ENCODE measurements at places on chromosomes 5 and 9.

DNA sequence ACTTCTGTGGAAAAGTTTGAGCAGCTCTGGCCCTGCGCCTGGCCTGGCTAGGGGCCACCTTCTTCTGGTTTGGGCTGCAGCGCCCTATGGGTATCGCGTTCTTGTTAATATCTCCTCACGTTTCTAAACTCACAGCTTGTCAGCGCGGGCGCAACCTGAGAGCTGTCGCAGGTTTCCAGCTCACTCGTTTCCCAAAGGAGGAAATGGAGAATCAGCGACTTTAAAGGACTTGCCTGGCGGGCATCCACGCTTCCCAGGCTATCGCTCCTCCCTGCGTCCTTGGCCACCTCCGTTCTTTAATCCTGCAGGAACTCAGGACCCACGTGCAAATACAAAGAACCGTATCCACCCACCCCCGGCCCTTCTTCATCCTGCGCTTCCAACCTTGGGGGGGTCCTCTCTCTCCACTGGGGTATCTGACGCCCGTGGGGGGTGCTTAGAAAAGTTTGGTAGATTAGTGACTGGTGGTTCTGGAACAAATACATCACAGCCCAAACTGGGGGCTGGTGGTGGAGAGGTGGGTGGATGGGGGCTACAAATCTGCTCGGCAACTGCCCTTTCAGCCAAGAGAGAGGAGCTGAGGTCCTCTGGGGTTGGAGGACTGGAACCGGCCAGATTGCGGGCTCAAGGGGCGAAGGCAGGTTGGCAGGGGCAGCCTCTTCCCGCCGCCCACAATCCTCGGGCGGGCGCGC is 578 bp upstream of the PSAT1 start:
- no peak for DNase-seq

GRCh38 chr9:5112109-5112592 is 73.3 kb downstream of the INSL6 start:
- no peak for DNase-seq

DNA sequence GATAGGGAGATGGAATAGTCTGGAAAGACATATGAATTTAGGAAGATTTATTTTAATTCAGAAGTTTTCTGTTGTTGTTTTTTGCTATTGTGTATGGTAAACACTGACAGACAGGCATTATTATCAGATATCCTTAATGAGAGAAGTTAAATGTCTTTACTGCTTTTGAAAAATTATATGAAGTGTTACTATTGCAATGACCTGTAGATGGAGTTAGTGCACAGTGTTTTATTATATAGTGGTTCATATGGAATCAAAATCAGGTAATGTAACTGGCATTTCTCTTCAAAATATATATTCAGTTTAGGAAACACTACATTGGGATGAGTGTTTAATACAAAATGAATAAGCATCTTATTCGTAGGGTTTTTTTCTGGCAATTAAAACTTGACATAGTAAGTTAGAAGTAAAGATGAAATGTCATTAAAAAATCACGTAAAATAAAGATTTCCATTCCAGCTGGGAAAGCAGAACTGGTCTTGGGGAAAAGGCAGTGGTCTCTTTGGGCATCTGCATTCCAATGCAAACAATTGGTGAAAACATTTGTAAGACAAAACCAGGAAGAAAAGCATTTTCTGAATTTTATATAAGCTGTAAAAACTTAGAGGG is 3.9 kb downstream of the GABRA1 start:
- no peak for DNase-seq

DNA sequence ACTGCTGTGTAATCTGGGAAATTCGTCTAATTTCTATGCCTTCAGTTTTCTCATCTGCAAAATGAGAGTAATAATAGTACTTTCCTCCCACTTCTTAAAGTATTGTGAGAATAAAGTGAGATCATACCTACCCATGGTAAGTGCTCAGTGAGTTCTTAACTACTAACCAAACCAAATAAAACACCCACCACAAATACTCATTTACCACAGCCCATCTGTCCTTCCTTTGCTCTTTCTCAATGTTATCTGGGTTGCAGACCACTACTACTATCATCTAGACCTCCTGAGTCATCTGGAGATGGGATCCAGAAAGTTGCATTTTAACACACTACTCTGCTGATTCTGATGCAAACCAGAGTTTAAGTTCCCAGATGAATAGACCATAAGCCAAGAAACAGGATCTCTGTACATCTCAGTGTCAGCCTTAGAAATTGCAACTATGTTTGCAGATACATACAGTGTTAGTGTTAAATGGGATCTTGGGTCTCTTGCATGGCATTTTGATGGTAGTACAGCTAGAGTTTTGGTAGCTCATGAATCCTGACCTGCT is 105.4 kb upstream of the ATP10B start:
- no peak for DNase-seq

- DNase-seq: no peak
These were observed 126.1 kb downstream of the GAS1 start for GRCh38 chr9:86821006-86821845.

DNA sequence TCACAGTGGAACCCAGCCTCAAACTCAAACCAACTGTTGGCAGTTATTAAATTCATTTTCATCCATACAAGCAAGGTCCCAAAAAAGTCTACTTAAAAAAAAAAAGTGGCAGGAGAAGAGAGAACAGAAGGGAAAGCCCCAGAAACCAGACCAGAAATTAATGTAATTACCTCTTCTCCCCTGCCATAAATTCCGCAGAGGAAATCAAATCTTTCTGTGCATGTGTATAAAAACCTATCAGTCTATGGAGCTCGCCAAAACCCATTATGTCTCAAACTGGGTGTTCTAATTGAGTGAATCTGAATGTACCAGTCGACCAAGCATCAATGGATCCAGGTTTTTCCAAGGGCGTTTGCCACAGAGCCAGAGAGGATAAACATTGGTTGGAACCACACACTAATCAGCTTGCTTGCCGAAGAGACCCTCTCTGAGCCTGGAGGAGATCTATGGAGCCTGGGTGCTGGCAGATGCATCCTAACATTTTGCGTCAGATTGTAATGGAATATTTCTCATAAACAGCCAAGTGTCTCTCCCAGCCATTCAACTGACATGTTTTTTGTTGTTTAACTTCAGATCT is 7.9 kb upstream of the HAND1 start:
- no peak for DNase-seq

DNA sequence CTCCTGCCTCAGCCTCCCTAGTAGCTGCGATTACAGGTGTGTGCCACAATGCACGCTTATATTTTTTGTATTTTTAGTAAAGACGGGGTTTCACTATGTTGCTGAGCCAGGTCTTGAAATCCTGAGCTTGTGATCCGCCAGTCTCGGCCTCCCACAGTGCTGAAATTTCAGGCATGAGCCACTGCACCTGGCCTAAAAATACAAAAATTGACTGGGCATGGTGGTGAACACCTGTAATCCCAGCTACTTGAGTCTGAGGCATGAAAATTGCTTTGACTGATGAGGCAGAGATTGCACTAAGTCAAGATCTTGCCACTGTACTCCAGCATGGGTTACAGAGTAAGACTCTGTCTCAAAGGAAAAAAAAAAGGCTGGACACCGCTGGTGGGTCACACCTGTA is 13.1 kb upstream of the DYNC2I2 start:
- DNase-seq: no peak

DNA sequence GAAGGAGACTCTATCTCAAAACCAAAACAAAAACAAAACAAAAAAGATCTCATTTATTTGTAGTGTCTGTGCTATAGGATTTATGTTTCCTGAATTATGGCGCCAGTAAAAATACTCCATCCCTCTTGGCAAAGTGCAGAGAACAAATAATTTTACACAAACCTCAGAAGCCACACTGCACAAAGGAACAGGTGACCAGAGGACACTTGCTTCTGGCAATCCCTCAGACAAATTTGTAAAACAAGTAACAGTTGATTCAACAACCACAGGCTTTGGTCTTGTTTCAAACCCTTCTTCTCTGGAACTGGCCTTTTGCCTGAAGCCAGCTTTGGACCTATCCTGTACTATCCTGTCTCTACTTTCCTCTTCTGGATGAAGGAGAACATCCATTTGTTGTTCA is 502.1 kb downstream of the DMAC1 start:
- no peak for DNase-seq

DNA sequence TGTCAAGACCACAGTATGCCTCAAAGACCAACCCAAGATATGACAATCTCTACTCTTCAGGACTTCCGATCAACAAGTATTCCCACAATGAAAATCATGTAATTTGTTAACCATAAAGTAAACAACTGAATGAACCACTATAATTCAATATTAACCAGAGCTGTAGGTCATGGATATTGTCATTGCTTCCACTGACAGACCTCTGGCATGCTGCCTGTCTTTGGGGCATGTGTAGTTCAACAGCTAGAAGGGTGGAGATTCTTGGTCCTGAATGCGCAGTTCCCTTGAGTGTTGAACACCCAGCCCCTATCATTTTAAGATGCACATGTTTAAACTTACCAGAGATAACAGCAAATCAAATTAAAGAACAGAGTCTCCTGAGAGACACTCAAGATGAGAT is 283.0 kb downstream of the CEMIP2 start:
- DNase-seq: no peak

DNA sequence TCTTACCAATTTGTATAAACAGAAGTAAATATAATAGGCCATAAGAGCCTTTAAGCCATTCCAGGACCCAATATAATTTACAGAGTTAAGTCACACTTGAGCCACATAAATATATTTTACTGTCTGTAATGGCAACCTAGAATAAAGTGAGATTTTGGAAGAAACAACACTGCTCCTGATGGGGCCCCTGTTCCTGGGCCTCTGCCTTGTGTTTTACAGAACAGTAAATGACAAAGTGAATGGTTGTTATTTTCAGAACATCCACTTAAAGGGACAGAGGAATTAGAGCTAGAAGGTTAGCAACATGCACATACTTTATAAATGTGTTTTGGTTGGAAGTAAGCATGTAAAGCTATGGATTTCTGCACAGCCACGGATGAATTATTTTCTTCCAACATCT is 3.6 kb downstream of the PTGER4 start:
- DNase-seq: no peak

GRCh38 chr5:45042283-45042682 is 233.5 kb downstream of the MRPS30 start:
- no peak for DNase-seq

GRCh38 chr9:135101926-135102325 is 14.5 kb downstream of the OLFM1 start:
- no peak for DNase-seq

DNA sequence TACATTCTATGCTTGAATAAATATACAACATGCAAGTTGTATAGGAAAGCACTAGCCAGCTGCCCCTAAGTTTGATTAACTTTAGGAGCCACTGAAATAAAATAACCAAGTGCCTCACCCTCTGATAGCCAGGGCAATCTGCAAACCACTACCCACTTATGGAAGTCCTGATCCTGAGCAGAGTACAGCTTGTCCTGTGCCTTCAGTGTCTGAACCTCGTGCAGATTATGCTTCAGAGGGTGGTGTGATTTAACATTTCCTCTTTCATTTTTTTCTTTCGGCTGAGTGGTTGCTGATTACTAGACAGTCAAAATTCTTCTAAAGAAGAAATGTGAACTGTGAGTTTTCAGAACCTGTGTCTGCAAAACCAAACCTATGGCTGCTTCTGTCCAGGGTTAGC is 327.7 kb downstream of the PIK3R1 start:
- no peak for DNase-seq

DNA sequence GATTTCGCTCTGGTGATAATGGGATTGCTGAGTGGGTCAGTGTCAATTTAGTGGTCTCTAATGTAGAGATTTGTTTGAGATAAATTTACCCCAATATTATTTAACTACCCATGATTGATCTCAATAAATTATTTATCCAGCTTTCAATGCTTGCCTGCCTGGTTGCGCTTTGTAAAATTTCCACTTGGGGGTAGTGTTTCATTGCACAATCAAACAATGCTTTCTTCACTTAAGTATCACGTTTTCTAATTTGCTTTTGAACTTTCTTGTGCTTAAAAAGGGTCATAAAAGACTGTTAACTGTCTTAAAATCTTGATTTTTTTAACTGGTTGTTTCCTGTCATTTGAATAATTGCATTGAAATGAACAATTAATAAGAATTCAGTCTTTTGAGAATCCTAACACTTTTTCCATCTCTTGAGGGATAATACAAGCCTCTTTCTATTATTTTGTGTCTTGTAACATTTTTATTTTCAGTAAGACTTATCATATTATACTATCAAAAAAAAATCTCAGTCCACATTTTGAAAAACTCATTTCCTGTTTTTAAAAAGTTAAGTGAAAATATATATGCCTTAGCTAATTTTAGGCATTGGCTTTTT is 18.7 kb downstream of the HSD17B4 start:
- DNase-seq: peak; percentile 47

DNA sequence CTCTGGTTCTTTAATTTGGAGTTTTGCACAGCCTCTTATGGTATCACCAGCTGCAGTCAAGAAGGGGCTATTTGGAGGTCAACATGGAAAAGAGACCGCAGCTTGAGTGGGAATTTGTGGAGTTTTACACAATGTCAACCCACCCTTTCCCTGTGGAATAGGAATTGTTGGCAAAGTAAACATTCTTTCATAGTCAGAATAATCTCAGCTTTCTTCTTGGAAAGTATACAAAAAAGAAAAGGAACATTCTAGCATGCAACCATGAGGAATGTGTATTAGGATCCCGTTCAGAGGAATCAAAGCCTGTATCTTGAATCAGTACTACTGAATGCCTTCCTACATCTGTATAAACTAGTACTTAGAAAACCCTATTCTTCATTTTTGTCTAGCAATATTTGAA is 107.6 kb downstream of the LURAP1L start:
- DNase-seq: no peak

GRCh38 chr9:114501796-114502682 is 3.2 kb downstream of the WHRN start:
- DNase-seq: no peak

DNA sequence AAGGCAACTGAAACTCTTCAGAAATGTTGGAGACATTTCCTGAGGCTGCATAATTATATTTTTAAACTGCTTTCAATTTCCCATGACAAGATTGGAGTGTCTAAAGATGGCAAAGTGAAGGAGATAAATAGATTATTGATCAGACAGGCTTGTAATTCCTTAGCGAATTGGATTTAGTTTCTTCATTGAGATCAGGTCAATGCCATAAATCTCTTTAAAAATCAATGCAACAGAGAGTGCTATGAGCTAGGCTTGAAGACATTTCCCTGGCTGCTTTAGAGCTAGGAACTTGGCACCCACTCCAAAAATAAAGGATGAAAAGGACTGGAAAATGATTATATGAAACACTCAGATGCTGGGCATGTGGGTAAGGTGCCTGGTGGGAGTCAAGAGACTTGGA is 828.4 kb downstream of the TLR4 start:
- no peak for DNase-seq

GRCh38 chr5:124956471-124957029 is 210.1 kb upstream of the ZNF608 start:
- DNase-seq: no peak

DNA sequence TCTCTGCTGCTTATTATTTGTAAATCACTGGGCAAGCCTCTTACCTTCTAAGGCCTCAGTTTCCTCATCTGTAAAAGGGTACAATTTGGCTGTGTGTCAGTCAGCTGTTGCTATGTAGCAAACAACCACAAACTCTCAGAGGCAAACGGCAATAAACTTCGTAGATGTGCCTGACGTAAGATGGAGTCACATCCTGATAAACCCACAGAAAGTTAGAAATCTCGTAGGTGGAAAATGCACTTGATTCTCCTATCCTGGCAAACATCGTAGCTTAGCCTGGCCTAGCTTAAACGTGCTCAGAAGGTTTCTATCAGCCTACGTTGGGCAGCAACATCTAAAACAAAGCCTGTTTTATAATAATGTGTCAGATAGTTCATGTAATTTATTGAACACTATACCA is 35.0 kb upstream of the UNC5A start:
- DNase-seq: no peak

GRCh38 chr9:124372038-124372437 is 43.2 kb downstream of the PSMB7 start:
- no peak for DNase-seq

All from DND-41 (cell line).